HCT116 (cell line): ENCODE measurements at places on chromosomes 2 and 18.
A peak's percentile ranks its signal among the peaks of the same experiment; 100 is the strongest.

- no peak for DNase-seq
Measured at GRCh38 chr2:204197336-204198005, 260.9 kb downstream of the ICOS start.

- DNase-seq: no peak
Measured at GRCh38 chr2:36270758-36271157, 84.8 kb upstream of the CRIM1 start.

GRCh38 chr2:232611061-232611460 lies 22.3 kb upstream of the EFHD1 start:
- DNase-seq: no peak

- no peak for DNase-seq
Measured at GRCh38 chr2:222264791-222265320, 33.9 kb downstream of the PAX3 start.

GRCh38 chr2:216315802-216316603 lies 56.3 kb downstream of the MARCHF4 start:
- DNase-seq: peak; percentile 71
